Heart right ventricle (tissue), 16 donors: ENCODE measurements at places on chromosomes 4 and X.

GRCh38 chr4:126526335-126526734, 1106.4 kb upstream of the INTU start:
- DNase-seq: no peak

- DNase-seq: no peak
These were observed 33.2 kb upstream of the MID1IP1 start for GRCh38 chrX:38768079-38768478.

DNA sequence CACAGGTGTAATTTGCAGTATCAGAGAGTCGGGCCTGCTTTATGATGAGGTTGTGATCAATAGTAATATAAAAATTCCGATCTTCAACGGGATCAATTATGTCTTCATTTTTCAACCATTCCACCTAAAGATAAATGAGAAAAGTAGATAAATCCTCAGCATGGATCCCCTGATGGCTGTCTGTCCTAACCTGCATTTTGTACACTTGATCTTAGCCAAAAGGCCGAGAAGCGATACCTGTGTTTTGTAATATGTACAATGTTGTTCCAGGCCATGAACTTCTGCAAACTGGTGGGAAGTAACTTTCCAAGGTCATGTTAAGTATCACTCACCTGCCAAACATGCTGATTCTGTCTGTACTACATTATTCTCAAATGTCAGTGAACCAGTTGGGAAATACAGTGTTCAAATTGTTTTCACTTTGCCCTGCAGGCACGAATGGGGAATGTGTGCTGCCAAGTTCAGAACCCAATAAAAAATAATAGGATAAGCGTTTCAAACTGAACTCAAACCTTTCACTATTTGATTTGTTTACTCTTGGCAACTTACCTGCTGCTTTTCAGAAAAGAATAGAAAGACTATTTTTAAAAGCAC, 298.1 kb downstream of the UNC5C start:
- DNase-seq: no peak

DNA sequence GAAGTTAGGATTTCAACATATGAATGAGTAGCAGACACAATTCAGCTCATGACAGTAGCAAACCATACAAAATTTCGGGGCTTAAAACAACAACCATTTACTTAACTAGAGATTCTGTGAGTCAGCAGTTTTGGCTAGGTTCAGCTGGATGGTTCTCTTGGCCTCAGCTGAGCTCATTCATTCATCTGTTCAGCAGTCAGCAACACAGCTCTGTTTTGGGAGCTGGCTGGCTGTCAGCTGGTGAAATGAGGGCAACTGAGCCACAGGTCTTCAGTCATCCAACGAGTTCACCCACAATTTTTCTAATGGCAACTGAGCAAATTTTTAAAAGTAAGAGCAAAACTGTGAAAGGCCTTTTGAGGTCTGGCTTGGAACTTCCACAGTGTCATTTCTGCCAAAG, 2005.1 kb upstream of the AGA start:
- no peak for DNase-seq

- DNase-seq: peak; percentile 21
These were observed 793 bp downstream of the TSPAN7 start for GRCh38 chrX:38561951-38562719.

GRCh38 chr4:184253072-184253420, 35.4 kb upstream of the ENPP6 start:
- DNase-seq: no peak

GRCh38 chr4:10413177-10413576, 44.0 kb downstream of the ZNF518B start:
- DNase-seq: no peak

DNA sequence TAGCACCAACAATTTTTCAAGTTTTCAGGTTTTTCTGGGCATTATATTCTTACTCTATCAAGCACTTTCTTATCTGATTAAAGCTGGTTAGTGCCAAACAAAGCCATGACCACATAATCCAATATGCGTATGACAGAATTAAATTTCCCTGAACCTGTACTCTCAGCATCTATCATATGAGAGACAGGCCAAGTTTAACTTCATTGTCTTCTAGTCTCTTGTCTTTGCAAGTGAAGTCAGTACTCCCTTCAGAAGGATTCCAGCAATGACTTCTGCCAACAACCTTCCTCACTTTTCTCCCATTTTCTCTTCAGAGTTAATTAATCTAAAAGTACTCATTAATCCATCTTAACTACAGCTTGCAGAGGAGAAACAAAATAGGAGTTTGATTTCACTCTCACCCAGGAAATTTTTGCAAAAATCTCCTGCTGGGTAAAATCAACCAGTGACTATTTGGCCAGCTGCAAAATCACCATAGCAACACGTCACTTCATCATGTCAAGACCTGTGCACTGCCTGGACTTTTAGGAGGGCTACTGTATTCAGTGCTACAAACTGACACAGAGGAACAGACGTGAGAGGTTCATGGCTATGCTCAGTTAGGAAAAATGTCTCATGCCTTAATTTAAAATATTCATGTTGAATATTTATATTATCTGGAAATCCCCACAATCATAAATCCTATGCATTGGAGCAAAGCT, 208.4 kb downstream of the ANTXR2 start:
- DNase-seq: no peak

DNA sequence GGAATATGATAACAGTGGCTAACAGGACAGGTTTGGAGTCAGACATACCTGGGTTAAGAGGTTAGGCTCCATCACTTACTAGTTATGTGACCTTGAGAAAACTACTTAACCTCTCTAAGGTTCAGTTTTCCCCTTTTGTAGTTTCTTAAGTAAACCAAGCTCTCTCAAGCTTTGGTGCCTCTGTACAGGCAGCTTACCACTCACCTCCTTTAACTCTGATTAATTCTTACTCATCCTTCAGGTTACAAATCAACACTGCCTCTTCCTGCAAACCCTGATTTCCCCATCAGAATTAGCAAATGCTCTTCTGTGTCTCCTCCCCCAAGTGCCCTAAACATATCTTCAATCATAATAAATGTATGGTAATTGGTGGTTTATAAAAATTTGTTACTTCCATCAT, 3.5 kb upstream of the SERTM2 start:
- DNase-seq: no peak

DNA sequence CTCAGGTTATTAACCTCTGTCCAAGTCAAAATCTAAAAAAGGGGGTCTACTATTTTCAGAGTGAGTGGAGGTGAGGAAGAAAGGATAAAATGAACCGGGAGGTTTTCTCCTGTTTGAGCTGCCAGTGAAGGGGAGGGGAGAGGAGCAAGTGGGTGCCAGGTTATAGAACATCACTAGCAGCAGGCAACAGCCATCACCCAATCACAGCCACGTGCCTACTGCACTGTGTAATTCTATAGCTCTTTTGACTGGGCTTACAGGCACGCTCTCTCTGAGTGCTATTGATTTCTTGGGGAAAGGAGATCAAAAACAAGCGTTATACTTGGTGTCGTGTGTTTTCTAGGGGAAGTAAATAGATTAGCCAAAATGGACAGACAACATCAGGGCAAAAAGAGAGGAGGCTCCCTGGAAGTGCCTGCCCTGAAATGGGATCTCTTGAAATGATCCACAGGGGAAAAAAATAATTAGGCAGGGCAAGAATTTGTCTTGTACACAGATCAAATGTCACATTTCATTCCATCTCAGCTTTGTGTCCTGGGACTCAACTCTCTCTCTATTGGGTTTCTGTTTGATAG, 300.5 kb upstream of the LCORL start:
- DNase-seq: no peak

DNA sequence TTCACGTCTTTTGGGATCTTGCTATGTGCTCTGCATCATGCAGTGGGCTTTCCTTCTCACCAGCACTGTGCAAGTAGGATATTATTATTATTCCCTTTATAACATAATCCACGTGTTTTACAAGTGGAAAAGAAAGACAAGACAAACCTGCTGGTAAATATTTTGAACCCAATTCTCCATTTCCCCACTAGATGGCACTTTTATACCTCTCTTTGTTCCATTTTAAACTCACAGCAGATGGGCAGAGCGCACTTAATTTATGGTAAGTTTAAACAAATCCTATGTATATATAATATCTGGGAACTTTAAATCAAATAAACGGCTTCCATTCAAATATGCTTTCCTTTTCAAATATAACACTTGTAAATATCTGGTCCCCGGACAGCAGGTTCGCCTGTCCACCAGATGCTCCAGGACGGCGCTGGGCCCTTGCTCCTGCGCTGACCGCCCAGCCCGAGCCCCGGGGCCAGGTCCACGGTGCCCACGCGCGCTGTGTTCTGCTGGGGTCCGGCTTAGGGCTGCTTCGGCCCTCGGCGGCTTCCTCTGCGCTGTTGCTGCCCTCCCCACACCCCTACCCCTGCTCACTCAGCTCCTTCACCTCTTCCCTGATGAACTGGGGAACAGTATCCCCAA, 31.1 kb downstream of the F11 start:
- no peak for DNase-seq

DNA sequence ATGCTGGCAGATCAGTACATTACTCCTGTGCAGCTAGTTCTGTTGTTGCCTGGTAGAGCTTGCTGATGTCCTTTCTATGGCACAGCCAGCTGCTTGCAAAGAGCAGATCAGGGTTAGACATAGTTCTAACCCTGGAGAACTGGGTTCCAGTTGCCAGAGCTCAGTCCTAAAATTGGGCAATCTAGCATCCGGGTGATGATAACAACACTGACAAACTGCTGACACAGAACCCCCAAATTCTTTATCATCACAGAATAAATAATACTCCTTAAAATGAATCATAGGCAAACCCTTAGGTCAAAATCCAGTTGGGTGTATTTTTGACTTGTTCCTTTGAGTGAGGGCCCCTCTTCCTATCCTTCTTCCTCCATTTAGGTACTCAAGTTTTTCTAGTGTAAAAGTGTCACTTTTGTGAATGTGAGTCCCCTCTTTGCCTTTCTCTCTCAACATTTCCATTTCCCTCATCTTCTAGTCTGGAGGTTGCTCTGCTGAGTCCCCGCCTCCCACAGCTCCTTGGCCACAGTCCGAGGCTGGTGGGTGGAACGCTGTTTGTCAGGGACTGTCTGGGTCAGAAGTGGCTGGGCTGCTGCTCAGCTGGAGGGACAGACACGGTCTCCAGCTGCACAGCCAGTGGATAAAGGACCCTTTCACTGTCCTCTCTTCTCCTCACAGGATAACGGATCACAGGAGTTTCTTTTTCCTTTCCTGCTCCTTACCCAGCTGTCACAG, 93.6 kb upstream of the RASGEF1B start:
- peak; percentile 88 for DNase-seq

- DNase-seq: no peak
These were observed 92.1 kb downstream of the HMX1 start for GRCh38 chr4:8779490-8779932.

GRCh38 chr4:2831611-2832308, 11.9 kb upstream of the ADD1 start:
- no peak for DNase-seq

GRCh38 chr4:126890994-126891393, 741.8 kb upstream of the INTU start:
- DNase-seq: no peak

- DNase-seq: no peak
These were observed 285.6 kb downstream of the SHOX start for GRCh38 chrX:916230-916599.

GRCh38 chr4:7240306-7240705, 48.0 kb downstream of the SORCS2 start:
- no peak for DNase-seq
